Mesenchymal stem cell (in vitro differentiated cells and primary cell): ENCODE measurements at places on chromosomes 2 and 18.

GRCh38 chr2:202808754-202809153, 62.8 kb downstream of the ICA1L start:
- DNase-seq = no peak

DNA sequence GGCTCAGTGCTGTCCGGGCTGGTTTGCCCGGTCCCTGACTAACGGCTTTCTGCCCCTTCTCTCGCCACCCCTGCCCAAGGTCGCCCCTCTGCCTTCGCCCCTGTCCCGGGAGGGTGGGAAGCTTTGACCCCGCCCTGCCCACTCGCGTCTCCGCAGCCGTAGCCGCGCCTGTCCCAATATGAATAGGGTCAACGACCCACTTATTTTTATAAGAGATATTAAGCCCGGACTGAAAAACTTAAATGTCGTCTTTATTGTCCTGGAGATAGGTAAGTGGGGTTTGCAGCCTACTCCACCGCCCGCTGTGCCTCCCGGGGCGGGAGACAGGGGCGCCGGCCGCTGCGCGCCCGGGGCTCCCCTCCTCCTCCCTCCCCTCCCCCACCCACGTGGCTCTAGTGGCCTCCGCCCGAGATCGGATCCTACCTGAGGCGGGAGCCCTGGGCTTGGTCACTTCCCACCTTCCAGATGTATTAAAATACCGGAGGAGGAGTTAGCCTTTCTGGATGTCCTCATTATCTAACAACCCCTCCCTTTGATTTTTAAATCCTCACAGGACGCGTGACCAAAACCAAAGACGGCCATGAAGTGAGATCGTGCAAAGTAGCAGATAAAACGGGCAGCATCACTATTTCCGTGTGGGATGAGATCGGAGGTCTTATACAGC, 633 bp downstream of the NABP1 start:
- DNase-seq = peak; percentile 56

GRCh38 chr2:133674433-133675331, 106.4 kb upstream of the NCKAP5 start:
- peak; percentile 76 for DNase-seq

DNA sequence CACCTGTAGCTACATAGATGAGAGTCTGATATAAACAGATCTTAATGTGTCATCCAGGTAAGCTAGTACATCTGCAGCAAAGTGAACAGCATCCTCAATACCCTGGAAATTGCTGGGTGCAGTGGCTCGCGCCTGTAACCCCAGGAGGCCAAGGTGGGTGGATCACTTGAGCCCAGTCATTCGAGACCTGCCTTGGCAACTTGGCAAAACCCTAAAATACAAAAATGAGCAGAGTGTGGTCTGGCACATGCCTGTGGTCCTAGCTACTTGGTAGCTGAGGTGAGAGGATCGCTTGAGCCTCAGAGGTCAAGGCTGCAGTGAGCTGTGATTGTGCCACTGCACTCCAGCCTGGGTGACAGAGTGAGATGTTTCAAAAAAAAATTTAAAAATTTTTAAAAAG, 233.9 kb upstream of the SP5 start:
- no peak for DNase-seq

DNA sequence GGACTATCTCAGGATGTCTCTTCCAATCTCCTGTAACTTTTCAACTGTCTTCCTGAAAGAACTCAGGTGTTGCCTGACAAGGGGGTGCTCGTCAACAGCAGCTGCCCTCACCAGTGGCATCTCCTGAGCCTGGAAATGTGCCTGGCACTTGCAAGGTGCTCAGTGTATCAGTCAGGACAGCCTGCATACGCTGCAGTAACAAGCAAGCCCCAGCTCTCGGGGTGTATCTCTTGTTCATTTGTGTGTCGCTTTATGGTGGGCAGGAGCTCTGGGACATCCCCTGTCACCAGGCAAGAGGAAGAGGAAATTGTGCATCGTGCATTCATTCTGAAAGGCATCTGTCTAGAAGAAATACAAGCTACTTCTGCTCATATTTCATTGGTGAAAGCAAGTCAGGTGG, 263.1 kb downstream of the DCDC2C start:
- no peak for DNase-seq

GRCh38 chr18:79164706-79165105, 95.5 kb downstream of the ATP9B start:
- peak; percentile 12 for DNase-seq

- no peak for DNase-seq
Measured at GRCh38 chr18:63646936-63647335, 2.9 kb upstream of the SERPINB4 start.

DNA sequence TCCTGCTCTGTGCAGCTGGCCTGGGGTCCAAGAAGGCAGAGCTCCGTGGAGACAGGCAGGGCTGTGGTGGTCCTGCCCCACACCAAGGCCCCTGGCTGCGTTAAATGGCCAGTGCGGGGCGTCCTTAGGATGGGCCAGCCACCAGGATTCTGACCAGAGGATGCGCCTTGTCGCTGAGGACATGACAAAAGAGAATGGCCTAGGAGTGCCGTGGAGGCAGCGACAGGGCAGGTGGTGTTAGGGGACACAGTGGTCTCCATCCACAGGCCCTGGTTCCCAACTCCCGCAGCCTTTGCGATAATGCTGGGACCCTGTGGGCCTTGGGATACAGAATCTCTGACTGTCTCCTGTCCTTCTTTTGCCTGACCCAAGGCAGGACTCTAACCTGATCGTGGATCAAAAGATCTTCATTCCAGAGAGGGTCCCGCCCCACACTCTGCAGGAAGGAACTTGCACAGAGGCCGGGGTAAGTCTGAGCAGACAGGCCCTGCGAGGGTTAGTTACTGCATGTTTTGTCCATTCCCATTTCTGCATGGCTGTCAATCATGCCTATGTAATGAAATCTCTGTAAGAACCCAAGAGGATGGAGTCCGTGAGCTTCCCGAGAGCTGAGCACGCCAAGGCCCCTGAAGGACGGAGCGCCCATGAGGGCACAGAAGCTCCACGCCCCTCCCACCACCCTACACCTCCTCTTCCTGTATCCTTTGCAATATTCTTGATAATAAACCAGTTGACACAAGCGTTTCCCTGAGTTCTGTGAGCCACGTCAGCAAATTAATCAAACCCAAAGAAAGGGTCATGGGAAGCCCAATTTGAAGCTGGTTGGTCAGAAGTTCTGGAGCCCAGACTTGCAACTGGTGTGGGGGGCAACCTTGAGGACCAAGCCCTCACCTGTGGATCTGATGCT, 251.5 kb upstream of the SALL3 start:
- DNase-seq = no peak

DNA sequence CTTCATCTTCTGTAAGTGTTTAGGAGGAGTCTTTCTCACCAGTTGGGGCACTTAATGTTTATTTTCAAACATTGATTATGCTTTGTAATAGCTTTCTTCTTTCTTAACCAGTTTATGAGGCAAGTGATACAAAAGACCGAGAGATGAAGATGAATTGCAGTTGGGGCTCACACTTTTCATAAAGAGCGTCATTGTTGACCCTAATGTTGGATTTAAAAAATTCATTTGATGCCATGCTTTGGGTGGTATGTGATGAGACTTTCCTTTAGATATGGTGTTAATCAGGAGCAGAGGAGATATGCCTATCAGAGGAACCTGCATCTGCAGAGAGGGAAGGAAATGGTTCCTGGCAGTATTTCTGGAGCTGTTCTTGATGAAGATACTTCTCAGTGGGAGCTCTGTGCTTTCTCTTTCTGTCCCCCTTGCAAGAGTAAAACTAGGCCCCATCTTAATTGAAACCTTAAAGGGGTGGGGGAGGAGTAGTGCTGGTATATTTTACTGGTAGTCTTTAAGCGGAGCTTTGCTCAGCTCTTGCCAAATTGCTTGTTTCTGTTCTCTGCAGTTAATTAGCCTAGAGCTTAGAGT, 2.3 kb downstream of the EML4 start:
- peak; percentile 40 for DNase-seq

GRCh38 chr2:207633686-207634085, 8.5 kb upstream of the METTL21A start:
- DNase-seq = no peak

DNA sequence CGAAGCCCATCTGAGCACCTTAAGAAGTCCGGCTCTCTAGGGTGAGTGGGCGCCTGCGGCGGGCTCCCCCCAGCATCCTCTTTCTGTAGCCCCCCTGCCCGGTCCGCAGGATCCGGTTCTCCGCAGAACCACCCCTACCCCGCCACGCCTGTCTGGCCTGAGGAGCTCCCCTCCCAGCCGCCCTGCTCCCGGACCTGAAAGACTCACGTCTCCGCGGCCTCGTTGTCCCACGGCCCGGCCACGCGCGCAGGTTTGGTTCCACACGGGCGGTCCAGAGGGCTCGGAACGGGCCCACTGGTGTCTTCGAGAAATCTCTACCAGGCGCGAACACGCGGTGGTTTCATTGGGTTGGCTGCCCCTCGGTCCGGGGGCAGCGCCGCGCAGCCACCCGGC, 237 bp downstream of the SLC39A6 start:
- DNase-seq = no peak

- DNase-seq = peak; percentile 26
Measured at GRCh38 chr18:46096651-46097300, 1.3 kb downstream of the ATP5F1A start.

DNA sequence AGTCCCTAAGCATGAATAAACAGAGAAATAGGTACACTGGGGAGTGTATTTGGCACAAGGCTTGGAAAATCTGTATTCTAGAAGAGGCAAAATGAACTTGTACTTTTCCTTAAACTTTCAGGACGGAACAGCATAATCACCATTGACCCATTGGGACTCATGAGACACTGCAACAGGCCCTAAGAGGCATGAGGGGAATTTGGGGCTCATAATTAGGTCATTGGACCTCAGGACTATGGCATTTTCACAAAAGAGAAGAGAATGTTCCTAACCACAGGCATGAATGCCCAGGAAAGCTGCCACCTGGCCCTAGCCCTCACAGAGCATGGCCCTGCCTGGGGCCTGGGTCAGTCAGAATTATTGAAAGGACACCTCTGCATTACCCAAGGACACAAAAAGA, 67.9 kb upstream of the PIK3C3 start:
- DNase-seq = no peak

GRCh38 chr2:51535763-51536162, 503.8 kb upstream of the NRXN1 start:
- DNase-seq = no peak

GRCh38 chr2:213806125-213806726, 522.0 kb downstream of the SPAG16 start:
- peak; percentile 36 for DNase-seq

- no peak for DNase-seq
Measured at GRCh38 chr2:82342356-82342755, 2037.8 kb upstream of the LRRTM1 start.

DNA sequence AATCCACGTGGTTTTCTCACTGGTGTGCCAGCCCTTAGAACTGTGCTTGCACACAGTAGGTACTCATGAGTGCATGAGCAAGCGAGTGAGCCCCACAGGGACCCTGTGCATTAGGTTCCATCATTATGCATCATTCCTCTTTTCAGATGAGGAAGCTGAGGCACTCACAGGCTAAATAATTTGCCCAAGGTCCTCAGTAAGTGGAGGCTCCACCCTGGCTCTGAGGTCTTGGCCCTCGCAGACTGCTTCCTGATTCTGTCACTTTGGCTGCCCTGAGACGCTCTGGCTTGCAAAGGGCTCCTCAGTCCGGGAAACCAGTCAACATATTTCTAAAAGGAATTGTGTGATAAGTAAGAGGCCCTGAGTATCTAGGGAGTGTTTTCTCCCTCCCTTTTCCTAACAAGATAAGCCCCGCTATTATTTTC, 71.7 kb downstream of the IL1R2 start:
- peak; percentile 80 for DNase-seq

DNA sequence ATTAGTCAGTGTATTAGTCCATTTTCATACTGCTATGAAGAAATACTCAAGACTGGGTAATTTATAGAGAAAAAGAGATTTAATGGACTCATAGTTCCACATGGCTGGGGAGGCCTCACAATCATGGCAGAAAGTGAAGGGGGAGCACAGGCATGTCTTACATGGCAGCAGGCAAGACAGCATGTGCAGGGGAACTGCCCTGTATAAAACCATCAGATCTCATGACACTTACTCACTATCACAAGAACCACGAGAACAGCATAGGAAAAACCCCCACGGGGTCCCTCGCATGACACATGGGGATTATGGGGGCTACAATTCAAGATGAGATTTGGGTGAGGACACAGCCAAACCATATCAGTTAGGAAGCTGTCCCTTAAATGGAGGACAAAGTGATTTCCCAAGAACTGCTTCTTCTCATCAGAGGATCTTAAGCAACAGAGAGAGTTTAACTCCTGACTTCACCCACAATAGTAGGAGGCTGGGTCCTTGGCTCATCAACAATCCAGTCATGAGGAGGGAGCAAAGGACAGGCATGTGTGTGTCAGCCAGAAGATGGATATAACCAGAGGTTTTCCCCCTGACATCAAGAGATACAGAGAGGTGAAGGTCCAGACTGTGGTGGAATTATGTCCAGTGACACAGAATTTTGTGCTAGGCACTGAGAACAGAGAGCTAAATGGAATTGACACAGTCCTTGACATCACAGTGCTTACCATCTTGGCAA, 203.8 kb upstream of the SH3BP4 start:
- peak; percentile 49 for DNase-seq

GRCh38 chr18:10424585-10425307, 29.7 kb upstream of the APCDD1 start:
- DNase-seq = peak; percentile 33

DNA sequence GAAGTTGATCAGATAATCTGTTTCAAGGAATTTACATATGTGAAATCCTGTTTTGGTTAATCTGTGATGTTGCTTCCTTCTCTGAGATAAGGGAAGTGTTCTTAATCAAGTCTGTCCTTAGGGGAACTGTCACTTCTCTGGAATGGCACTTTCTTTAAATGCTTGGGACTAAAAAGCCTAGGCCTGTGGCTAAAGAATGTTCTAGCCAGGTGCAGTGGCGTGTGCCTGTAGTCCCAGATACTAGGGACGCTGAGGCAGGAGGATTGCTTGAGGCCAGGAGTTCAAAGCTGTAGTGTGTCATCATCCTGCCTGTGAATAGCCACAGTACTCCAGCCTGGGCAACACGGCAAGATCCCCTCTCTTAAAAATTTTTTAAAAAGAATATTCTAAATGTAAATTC, 217.6 kb upstream of the SIX3 start:
- no peak for DNase-seq

DNA sequence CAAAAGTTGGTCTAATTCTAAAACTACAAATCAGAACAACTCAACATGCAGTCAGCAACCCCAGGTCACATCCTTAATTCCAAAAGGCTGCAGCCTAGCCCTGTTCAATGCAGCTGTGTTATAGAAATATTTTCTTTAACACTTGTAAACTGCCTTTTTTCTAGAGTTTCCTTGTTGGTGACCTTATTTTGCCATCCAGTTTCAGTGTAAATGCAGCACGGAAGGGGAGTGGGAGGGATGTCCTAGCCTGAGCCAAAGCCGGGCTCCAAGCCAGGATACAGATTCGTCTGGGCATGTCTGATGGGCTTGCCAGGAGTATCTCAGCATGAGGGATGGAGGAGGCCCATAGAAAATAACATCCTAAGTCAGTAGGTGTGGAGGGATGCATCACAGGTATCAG, 17.7 kb upstream of the SP3 start:
- DNase-seq = no peak
